ENCODE measurements at places on chromosomes 7 and 10.

GRCh38 chr10:133189256-133189655 is 29.2 kb downstream of the KNDC1 start:
- DNase-seq, result no peak

GRCh38 chr7:92749327-92749755 is 87.0 kb downstream of the CDK6 start:
- DNase-seq, result no peak

- no peak for DNase-seq
Measured at GRCh38 chr7:21611129-21611528, 68.3 kb downstream of the DNAH11 start.

DNA sequence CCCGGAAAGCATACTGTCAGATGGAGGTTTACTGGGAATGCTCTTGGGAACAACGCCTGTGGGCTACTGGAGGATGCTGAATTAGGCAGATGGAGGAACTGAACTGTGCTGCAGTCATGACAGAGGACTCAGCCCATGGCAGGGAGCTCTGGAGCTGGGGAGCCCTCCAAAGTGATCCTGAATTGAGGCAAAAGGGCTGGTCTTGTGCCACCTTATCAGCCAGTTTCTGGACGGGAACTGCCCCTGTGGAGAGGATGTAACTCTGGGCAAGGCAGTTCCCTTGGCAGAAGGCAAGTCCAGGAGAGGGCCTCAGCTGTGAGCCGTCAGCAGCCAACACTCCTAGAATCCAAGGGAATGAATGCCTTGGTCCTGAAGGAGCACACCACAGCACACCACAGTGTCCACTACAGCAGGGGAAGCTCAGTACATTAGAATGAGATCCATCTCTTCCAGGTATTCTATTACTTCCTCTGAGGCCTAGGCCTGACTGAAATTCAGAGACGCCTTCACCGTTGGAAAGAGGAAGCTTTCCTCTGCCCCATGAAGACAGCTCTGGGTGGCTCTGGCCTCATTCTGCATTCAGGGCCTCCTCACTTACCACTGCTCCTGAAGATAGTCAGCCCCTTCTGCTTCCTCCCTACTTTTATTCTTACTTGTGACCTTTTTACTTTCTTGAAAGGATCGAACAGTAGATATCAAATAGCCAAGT is 139.6 kb upstream of the GPR26 start:
- no peak for DNase-seq

DNA sequence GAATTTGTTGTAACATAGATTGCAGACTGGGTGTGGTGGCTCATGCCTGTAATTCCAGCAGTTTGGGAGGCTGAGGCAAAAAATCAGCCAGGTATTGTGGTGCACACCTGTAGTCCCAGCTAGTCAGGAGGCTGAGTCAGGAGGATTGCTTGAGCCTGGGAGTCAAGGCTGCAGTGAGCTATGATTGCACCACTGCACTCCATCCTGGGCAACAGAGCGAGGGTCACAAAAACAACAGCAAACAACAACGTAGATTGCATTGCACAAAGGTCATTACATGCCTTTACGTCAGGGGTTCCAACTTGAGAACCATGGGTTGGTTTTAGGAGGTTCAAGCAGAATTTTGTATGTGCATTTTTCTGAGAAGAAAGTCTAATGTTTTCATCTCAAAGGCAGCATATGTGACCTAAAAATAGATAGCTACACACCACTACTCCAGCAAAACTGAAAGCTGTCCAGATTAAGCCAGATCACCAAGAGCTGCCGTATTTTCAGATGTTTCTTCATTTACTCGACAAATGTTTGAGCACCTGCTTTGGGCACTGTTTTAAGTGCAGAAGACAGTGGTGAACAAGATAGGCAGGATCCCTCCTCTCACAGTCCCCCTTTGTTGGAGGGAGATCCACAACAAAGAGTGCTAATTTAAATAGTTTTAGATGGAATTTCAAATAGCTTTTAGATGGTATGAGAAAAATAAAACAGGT is 28.3 kb upstream of the CYP26C1 start:
- DNase-seq, result no peak

DNA sequence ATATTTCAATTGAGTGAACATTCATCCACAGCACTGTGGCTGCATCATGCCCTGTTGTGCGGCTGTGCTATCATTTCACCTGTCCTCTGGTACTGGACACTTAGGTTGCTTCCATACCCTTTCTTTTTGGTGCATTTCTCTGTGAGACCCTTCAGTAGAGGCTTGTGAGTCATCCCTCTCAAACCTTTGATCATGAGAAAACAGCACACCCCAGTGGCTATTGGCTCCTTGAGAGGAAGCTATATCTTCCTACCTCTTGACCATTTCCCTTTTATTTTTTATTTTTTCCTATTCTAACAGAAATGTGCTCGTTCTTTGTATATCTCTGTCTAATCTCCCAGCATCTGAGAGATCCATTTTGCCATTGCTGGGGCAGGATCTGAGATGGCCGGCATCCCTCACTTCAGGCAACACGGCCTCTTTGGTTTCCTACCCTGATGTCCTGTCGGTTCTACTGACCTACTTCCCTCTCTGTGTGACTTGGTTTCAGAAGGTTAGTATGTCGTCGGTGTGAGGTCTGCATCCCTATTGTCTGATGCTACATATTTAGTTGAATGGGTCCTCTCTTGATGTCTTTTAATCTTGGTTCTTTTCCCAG is 23.8 kb upstream of the PIK3AP1 start:
- no peak for DNase-seq

DNA sequence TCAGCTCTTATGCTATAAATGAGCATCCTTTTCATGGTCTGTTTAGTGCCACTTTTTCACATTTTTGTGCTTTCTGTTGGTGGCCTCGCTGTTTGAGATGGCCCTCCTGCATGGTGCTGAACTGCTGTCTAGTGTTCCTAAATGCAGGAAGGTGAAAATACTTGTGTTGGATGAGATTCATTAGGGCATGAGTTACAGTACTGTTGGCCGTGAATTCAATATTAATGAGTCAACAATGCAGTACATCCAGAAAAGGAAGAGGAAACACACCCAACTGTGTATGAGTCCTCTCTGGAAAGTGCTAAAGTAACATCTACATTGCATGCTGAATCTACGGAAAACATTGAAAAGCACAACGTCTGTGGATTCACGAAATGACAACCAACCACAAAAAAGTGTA is 124.0 kb downstream of the HERPUD2 start:
- no peak for DNase-seq

- DNase-seq, result no peak
Measured at GRCh38 chr10:70430493-70431445, 10.7 kb downstream of the NODAL start.

DNA sequence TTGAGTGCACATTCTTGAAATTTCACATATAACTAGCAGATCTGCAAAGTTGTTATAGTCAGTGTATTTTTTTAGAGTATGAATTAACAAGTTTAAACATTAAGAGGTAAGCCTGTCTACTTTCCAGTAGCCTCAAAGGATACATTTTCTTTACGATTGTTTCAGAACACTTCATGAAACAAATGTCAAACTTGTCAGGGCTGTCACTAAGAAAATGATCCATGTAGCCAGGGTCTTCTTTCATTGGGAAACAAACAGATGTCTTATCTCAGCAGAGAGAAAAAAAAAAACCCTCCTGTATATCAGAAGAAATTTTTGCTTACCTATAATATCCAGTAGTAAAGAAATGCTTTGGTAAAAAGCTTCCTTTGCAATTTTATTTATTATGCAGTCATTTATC is 192.4 kb downstream of the PHF14 start:
- DNase-seq, result no peak

DNA sequence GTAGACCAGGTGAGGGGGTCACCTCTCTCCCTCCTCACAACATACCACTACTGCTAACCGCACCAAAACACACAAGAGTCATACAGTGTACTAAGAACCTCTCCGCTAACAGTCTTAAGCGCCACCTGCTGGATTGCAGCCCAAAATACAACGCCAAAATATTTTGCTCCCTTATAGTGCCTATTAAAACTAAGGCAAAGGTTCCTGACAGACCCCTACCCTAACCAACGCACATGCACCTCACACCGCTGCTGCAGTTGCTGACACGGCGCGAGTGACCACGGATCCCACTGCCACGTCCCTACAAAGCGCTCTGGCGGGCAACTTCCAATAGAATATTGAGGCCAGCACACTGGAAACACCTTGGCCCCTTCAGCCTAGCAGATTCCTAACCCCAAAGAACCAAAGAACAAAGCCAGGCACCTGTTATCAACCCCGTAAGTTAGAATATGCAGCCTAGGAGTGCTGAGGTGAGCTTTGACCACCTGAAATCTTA is 563.6 kb upstream of the SEMA3D start:
- DNase-seq, result no peak

DNA sequence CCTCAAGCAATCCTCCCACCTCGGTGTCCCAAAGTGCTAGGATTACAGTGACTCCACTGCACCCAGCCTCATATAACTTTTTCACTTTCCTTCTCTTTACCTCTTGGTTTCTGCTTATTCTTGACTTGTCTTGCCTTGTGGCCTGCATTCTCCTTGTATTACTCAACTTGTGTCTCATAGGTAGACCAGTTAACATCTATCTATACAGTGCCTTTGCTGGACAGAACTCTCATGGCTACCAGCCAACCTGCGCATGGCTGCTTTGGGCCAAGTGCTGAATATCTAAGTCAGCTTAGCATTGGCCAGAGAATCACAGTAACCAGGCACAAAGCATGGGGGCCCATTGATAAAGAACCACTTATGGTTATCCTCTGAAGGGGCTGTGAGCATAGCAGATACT is 42.6 kb upstream of the ZNRF2 start:
- DNase-seq, result no peak

GRCh38 chr7:140260352-140261104 is 83.7 kb upstream of the KDM7A start:
- DNase-seq, result no peak
